CD4-positive, alpha-beta memory T cell (primary cell): ENCODE measurements at places on chromosomes 2 and 18.

GRCh38 chr18:77203071-77203470 is 46.6 kb upstream of the GALR1 start:
- DNase-seq, result no peak

DNA sequence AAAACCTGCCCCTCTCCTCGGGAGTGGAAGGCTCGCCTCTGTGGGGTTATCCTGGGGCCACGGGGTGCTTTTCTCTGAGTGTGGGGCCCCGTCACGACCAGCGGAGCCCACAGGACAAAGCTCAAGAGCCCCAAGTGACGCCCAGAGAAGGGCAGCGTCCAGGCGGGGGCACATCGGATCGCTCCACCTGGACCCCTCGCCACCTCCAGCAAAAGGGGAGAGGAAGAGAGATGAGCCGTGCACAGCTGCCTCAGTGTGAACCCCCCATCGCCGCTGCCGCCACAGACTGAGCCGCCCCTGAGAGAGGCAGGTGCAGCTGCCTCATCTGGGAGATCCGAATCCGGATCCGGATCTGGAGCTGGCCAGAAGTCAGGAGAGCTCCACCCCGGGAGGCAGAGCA is 282.5 kb upstream of the PXDN start:
- no peak for DNase-seq

DNA sequence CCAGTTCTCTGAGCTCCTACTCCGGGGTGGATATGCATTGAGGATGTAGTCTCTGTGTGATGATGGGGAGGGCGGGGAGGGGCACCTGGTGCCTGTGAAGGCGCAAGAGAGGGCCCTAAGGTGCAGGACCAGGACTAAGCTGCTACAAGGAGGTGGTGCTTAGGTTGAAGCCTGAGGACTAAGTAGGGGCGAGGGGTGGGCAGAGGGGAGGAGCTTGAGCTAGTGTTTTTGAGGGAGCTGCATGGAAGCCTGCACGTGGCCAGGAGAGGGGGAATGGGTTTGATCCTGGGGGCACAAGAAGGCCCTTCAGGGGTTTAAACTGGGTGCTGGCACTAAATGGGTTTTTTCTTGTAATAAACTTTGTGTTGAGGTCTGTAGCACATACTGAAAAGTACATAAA is 105.0 kb downstream of the UGGT1 start:
- DNase-seq, result no peak

DNA sequence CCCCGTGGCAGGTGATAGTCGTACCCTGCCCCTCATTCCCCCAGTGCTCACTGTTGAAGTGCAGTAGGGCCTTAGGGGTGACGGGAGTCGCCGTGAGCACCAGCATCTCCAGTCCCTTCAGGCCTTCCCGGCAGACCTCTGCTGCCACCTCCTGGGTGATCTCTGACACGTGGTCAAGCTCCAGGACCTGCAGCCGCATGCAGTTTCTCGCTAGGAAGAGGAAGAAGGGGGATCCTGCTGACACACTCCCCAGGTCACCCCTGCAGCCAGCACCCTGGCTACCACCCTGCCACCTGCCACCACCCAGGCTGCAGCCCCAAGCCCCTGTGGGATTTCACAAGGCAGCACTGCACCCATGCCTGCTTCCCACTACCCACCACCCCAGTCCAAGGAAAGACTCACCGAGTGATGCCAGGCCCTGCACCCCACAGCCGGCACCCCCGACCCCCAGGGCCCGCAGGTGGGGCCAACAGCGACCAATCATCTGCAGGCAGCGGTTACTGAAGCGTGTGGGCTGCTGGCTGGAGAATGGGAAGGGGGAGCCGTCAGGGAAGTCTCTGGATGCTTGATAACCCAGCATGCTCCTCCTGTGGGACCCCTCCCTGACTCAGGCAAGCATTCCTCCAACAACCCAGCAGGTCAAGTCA is 23.8 kb downstream of the FBXO41 start:
- DNase-seq, result no peak

DNA sequence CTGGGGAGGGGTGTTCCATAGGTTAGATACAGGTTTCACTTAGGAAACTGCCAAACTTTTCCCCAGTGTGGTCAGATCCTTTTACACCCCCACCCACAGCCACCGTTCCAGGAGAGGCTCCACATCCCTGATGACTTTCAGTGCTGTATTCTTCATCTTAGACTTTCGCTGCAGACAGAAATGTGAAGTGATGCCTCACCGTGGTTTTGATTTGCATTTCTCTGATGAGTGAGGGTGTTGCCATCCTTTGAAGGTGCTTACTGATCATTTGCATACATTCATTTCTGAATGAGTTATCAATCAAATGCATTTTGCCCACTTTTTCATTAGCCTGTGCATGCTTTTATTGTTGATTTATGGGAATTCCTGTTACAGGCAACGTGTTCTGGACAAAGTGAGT is 14.9 kb downstream of the COPS9 start:
- DNase-seq, result no peak

DNA sequence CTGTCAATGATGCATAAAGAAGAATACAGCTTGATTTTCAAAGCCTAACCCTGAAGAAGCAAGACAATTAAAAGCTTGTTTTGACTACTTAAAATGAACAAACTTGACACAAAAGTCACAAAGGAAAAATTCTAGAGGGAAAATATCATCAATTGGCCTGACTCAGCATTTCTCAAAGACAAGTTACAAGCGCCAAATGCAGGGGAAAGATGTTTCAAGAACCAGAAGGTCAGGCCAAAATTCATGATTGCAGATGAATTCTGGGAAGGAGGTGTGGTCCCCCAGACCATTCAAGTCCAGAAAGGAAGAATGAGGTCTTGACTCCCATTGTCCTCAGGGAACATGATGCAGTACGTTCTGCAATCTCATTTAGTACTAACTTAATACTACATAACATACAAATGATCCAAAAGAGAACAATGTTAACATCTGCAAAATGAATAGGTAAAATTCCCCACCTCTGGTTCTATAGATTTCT is 64.5 kb downstream of the FAM210A start:
- no peak for DNase-seq

DNA sequence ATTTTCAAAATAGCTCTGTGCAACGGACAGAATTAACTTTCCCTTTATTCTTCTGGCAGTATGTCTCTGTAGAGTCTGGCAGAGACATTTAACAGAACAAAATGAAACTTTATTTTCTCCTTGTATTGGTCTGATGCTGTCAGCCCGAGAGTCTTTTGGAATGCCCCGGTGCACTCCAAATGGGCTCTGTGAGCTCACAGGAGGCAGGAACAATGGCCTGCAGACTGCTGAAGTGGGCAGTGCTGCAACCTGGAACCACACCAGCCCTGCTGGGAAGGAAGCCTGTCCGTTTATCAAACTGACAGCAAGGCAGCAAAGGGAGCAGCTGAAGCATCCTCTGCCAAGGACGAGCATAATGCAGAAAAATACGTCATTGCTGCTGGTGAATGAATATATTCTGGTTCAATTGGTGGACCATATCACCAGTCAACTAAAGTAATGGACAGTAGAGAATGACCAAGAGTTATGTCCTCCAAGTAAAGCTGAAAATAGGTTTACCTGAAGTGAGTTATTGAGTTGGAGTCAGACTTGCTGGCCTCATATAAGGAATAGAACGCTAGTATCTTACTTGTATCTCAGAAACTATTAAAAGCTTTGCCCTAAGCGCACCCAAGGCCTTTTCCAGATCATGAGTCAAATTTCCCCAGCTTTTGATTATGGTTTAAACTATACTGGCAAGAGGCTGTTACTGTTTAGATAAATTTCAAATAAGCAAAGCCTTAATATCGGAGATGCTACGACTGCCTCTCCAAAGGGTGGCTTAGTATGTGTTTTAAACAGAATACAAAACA is 207.6 kb upstream of the TANK start:
- no peak for DNase-seq

DNA sequence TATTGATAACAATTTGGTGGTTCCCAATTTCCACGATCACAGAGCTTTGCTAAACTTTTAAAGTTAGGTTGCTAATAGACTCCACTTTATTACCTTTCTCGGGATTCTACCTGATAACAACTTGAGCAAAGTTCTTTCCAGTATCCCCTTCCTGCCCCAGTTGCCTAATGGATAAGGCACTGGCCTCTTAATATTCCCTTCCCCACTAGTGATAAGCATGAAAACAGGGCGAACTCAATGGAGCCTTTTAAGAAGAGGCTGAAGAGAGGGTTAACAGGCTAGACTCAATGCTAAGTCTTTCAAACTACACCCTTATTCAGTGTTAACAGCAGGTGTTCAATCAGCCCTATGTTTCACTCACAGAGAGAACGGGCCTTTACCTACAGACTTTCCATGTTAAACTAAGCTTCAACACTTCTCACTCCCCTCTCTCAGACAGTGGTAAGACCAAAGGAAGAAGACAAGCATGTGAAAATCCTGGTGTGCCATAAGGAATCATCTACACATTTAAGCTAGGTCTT is 75.8 kb downstream of the ANKRD44 start:
- no peak for DNase-seq

DNA sequence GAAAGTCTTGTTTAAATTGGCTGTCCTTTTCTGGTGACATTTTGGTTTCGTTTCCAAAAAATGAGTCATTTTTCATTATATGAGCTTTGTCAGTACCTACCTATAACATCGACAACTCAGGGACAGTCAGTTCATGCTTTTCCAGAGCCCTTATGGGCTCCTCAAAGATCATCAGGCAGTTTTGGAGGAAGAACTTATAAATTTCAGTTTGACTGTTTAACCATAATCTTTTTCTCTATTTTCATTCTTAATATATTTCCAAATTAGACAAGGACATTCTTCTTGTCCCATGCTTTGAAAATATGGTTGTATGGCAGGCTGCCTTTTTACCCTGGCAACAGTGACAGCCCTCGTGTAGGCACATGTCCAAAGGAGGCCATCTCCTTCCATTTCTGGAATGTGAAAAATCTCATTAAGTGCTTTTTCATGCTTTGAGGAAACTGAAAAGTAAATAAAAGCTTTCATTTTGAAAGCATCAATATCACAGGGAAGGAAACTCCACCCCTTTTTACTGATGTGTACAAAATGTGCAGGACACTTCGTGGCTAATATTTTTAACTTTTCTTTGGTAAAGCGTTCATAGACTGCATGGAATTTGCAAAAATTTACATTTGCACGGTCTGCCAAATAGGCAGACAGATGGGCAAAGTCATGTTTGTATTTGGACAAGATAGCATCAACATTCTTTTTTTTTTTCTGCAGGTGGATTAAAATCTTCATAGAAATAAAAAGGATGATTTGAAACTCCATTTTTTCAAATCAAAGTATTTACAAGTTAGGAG is 7.2 kb upstream of the PROC start:
- no peak for DNase-seq

DNA sequence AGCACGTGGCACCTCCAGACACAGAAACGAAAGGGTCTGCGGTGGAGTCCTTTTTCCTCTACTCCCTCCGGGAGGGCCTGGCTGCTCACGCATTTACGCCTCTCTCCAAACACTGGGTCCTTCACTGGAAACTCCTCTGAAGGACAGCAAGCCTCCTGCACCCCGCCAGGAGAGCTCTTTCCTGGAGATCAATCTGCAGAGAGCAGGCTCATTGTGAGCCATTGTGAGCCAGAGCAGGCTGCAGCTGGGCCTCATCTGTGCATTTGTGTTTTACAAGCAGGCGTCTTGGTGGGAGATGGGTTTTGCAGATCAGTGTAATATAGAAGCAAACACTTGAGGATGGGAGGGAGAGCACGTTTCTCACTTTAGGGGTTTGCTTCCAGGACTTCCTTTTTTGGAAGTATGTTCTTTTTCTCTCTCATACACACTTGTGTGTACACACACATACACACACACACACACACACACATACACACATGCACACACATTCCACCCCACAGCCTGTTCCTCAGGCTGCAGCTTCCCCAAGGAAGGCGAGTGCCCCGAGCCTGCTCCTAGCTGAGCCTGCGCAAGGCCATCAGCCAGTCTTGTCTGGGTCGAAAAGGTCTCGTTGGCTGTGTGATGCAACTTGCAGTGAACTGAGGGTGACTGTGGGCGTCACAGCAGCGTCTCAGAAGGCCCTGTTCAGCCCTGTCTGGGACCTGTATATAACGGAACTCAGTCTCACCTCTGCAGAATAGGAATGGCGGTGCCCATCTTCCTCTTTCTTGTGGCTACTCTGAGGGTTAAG is 163.5 kb downstream of the GLI2 start:
- DNase-seq, result no peak

DNA sequence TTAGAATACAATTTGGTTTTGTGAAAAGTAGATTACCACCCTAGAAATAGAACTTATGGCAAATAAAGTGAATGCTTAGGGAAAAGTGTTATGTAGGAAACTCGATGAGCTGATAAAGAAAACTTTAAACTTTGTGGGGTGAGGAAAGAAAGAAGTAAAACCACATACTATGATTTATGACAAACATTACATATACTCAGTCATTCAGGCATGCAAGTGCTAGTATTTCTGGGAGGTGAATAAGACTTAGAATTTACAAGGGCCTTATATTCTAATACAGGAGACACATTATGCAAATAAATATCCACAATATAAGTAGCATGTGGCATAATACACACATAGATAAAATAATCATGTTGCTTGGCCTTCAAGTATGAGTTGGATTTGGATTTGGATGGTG is 618.1 kb downstream of the XIRP2 start:
- no peak for DNase-seq

- DNase-seq, result no peak
These were observed 109.9 kb downstream of the SLC4A3 start for GRCh38 chr2:219737270-219737691.

DNA sequence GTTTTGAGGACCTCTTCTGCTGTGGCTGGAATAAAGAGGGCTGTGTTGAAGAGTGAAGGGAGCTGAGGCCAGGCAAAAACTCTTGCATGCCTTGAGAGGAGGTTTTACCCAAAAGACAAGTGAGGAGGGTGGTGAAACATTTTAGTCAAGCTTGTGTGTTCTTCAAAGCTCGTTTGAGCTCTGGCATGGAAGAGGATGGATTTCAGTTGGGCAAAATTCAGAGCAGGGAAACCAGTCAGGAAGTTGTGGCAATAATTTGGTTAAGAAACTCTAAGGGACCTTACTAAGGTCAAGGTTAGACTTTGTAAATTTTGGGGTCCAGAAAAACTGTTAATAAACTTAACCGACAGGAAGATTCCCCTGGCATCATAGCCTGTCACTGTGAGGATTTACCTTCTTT is 34.7 kb downstream of the SPTBN1 start:
- no peak for DNase-seq

- no peak for DNase-seq
These were observed 84.1 kb downstream of the HS6ST1 start for GRCh38 chr2:128234613-128235012.

GRCh38 chr2:127943186-127943585 is 57.4 kb upstream of the AMMECR1L start:
- DNase-seq, result no peak

- no peak for DNase-seq
These were observed 74.5 kb downstream of the MOGAT1 start for GRCh38 chr2:222745836-222746559.

DNA sequence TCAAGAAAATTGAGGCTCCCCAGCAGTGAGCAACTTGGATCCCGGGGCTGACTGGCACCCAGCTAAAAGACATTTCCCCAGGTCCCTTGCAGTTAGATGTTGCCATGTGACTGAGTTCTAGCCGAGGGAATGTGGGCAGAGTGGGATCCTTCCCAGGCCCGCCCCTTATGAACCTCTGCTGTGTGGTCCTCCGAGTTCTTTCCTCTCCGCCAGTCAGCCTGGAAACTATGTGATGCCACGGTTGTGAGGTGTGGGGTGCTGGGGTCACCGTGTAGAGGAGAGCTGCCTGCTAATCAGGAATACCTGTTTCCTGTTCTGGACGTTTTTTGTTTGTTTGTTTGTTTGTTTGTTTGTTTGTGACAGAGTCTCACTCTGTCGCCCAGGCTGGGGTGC is 45.5 kb downstream of the TMEM37 start:
- DNase-seq, result no peak
